ENCODE measurements at places on chromosomes 1 and 21.

GRCh38 chr1:220701974-220702373, 11.8 kb downstream of the C1orf115 start:
- DNase-seq, result no peak

DNA sequence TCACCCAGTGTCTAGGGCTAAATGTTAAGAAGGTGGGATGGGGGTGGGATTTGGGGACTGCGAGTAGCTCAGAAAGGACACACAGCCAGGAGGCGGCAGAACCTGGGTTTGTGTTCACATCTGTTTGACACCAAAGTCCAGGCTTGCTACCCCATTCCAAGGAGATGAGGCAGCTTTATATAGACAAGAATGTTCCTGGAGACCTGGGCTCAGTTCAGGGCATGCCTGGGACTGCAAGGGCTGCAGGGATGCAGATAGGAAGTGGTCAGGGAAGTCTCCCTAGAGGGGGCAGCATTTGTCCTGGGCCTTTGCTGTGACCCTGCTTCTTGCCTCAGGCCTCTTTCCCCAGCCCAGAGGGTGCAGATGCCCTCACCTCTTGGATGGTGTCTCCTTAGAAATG, 16.3 kb downstream of the PADI3 start:
- no peak for DNase-seq

GRCh38 chr1:227816750-227817446, 1.4 kb downstream of the PRSS38 start:
- no peak for DNase-seq

DNA sequence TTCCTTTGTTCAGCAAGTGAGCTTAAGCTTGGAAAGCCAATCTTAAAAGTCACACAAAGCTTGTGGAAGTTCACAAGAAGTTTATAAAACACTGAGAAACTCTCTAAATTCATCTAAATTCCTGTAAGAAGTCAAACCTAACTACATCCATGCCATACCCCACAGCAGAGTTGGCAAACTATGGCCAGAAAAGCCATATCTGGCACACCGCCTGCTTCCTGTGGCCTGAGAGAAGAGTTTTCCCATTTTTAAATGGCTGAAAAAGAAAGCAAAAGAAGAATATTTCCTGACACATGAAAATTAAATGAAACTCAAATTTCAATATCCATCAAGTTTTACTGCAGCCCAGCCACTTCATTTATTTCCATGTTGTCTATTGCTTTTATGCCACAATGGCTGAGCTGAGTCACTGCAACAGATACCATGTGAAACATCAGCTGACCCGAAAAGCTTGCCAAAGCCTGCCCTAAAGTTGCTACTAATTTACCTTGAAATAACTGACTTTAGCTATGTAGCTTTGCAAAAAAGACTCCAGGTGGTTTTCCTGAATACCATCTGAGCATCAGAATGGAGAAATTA, 237.1 kb downstream of the SLC45A1 start:
- DNase-seq, result no peak

DNA sequence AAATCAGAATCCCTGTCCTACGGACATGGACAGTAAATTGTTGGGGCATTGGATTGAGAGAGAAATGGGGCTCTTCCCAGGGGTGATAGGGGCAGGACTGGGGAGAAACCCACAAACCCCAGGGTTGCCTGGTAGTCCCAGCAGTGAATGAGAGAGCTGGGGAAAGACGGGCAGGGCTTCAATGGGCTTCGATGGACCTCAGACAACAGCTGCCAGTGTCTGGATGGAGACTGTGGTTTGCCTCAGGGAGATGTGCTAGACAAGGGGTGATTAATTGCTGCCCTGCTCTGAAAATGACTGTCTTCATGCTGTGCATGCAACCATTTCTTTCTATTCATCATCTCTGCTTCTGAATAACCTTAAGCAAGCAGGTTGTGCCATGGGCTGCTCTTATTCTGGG, 7.4 kb downstream of the GPR25 start:
- no peak for DNase-seq

- no peak for DNase-seq
Measured at GRCh38 chr1:116415699-116416533, 42.9 kb downstream of the ATP1A1 start.

DNA sequence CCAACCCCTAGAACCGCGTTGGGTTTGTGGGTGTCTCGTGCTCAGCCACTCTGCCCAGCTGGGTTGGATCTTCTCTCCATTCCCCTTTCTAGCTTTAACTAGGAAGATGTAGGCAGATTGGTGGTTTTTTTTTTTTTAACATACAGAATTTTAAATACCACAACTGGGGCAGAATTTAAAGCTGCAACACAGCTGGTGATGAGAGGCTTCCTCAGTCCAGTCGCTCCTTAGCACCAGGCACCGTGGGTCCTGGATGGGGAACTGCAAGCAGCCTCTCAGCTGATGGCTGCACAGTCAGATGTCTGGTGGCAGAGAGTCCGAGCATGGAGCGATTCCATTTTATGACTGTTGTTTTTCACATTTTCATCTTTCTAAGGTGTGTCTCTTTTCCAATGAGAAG, 18.7 kb downstream of the TFF3 start:
- no peak for DNase-seq

GRCh38 chr1:228968891-228969606, 233.8 kb downstream of the RHOU start:
- DNase-seq, result no peak

- DNase-seq, result no peak
Measured at GRCh38 chr1:47868348-47868676, 128.9 kb downstream of the TRABD2B start.

DNA sequence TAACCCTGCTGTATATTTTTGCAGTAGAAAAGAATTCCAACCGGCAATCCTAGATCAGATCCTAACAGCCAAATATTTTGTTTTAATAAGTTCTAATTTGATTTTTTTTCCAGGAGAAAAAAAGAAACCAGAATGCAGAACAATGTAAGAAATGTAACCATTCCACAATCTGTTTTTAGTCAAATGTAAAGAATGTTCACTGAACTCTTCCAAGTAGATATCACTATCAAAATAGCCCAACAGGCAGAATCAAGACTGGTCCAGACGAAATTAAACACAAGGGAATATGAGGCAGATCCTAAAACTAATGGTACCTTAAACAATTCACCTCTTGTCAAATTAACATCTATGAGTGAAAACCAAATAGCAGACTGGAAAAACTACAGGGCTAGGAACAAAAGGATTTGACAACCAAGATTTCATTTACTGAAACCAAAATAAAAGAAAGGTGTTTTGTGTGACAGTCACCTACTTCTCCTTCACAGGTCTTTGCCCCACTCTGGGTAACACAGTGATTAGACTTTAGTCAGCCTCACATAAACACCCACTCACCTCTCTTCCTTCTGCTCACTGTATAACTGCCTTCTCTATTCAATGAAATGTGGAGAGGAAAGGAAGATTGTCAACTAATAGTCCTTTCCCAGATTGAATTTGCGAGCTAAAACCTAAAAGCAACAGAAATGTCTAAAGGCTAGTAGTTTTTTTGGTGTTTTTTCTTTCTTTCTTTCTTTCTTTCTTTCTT, 137.9 kb downstream of the FAF1 start:
- no peak for DNase-seq

DNA sequence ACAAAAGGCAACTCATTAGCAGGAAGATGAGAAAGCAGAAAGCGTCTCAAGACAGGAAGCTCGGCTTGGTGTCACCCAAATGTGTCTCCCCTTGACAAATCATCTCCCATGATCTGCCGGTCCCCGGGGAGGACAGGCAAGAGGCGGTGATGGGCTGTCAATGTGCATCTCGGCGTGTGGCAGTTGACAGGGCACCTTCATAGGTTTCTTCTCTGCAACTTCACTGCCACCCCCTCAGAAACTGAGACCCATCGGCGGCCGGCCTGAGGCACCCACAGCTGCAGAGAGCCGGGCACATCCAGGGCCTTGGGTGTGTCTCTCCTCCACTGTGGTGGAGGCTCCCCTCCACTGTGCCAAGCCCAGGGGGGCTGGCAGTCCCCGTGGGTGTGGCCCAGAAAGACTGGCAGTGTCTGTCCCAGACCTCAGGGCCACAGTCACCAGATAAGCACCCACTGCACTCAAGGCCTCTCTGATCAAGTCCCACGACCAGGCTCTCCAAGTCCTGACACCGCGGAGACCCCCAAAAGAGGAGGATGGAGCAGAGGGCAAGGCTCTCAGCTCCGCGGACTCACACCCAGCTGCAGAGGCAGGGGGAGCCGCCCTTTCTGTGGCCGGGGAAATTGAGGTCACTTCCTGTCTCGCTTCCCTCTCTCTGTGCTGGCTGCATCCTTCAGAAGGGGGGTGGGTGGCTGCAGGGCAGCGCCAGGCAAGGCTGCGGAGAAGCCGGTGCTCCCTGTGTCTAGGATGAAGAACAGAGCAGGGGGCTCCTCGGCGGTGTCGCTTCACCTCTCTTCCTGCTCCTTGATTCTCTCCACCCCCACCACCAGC, 39.6 kb upstream of the LBR start:
- peak; percentile 81 for DNase-seq

GRCh38 chr21:45453308-45453950, 48.5 kb downstream of the COL18A1 start:
- DNase-seq, result no peak
